ENCODE measurements at places on chromosomes 1 and 21. TPM values are rescaled to one million over a fixed set of nuclear protein-coding genes. Genes with fewer than 3 reads are reported as not detected.

DNA sequence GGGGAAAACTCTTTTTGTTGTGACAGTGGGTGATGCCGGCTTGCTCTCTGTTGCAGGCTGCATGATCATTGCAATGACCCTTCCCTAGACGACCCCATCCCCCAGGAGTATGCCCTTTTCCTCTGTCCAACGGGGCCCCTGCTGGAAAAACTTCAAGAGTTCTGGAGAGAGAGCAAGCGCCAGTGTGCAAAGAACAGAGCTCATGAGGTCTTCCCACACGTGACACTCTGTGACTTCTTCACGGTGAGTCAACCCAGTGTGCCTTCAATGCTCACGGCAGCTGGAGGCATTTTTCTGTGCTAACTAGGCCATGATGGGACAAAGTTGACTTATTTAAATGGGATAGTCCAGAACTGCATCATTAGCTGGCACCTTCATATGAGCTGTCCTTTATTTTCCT is 5.7 kb downstream of the UBASH3A start:
- H3K4me3 ChIP-seq, result peak overlapping the region; percentile 17
- H3K27me3 ChIP-seq, result no peaks in the 10 kb centered on the region
- H3K36me3 ChIP-seq, result peaks cover 57% of the 10 kb centered on the region
- no peak for DNase-seq

- H3K36me3 ChIP-seq, result peaks cover 77% of the 10 kb centered on the region
- no peak overlapping the region for H3K4me3 ChIP-seq
- H3K4me1 ChIP-seq, result peaks cover 14% of the 10 kb centered on the region
- no peaks in the 10 kb centered on the region for H3K27me3 ChIP-seq
Observed at GRCh38 chr1:116397728-116398127, 24.7 kb downstream of the ATP1A1 start.

DNA sequence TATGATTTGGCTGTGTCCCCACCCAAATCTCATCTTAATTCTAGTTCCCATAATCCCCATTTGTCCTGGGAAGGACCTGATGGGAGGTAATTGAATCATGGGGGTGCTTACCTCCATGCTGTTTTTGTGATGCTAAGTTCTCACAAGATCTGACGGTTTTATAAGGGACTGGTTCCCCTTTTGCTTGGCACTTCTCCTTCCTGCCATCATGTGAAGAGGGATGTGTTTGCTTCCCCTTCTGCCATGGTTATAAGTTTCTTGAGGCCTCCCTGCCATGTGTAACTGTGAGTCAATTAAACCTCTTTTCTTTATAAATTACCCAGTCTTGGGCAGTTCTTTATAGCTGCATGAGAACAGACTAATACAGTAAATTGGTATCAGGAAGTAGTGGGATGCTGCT is 114.1 kb downstream of the ZNF648 start:
- no peak overlapping the region for H3K4me3 ChIP-seq
- DNase-seq, result no peak
- H3K4me1 ChIP-seq, result no peaks in the 10 kb centered on the region
- no peaks in the 10 kb centered on the region for H3K36me3 ChIP-seq

DNA sequence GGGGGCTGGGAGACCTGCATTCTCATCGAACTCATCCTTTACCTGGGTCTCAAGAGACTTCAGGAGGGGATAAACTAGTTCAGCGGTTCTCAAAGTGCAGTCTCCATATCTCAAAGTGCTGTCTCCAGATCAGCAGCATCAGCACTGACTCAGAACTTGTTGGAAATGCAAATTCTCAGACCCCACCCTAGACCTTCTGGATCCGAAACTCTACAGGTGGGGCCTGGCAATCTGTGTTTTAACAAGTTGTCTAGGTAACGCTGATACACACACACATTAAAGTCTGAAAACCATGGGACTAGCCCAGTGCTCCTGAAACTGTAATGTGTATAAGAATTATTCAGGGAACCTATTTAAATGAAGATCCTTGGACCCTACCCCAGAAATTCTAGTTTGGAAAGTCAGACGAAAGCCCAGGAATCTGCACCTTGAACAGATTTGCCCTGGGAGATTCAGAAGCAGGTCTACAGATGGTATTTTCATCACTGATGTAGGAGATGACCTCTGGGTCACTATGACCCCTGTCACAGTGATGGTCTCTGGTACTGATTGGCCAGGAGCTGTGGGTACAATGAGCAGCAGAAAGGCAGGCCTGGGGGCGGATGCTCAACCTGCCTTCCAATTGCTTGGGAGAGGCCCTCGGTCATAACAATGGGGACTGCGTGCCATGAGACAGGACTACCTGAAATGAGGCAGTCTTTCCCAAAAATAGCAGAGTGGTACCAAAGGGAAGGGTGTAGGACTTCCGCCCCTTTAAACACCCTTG is 127.2 kb downstream of the FAM78B start:
- H3K27ac ChIP-seq, result no peak overlapping the region
- H3K4me3 ChIP-seq, result no peak overlapping the region
- no peak for DNase-seq
- H3K27me3 ChIP-seq, result peaks cover 3% of the 10 kb centered on the region
- no peaks in the 10 kb centered on the region for H3K36me3 ChIP-seq
- no peaks in the 10 kb centered on the region for H3K4me1 ChIP-seq

FCER1G gene
- 0.93 TPM for total RNA-seq

DNA sequence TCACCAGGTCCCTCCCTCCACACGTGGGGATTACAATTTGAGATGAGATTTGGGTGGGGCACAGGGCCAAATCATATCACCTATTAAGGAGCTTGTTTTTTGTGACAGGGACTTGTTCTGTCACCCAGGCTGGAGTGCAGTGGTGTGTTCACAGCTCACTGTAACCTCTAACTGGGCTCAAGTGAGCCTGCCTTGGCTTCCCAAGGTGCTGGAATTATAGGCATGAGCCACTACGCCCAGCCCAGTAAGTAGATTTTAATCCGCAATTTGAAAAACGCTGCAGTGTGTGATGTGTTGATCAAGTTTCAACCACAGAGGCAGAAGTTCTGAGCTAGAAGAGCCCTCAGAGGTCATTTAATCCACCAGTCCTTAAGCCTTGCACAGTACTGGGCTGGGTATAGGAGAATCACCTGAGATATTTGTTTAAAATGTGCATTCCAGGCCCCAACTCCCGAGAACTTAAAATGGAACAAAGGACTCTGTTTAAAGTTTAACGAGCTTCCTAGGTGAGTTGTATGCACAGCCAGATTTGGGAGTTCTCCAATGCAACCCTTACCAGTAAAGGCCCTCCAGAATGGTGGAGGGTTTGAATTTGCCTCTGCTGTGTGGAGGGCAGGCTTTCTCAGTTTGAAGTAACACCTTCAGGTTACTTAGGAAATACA is 13.4 kb downstream of the RPL11 start:
- peaks cover 22% of the 10 kb centered on the region for H3K36me3 ChIP-seq
- H3K27me3 ChIP-seq, result no peaks in the 10 kb centered on the region
- H3K27ac ChIP-seq, result no peak overlapping the region
- DNase-seq, result no peak
- H3K4me1 ChIP-seq, result peaks cover 15% of the 10 kb centered on the region
- no peak overlapping the region for H3K4me3 ChIP-seq

DNA sequence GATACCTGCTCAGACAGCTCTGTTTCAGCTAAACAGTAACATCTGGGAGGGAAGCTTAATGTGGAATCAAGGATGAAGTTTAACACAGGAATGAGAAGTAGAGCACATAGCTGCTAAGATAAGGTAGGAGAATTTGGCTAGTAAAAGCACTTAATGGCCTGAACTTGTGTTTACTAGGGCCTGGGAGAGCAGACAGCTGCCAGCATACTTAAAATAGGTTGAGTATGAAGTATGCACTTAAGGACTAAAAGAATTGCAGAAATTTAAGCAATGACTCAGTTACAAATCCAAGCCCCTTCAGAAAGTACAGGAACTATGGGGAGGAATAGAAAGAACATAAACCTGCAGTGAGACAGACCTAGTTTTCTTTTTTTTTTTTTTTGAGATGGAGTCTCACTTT is 53.0 kb downstream of the BACH1 start:
- peaks cover 22% of the 10 kb centered on the region for H3K36me3 ChIP-seq
- no peak for DNase-seq
- H3K27ac ChIP-seq, result no peak overlapping the region
- H3K4me3 ChIP-seq, result no peak overlapping the region
- no peaks in the 10 kb centered on the region for H3K27me3 ChIP-seq
- H3K4me1 ChIP-seq, result peaks cover 21% of the 10 kb centered on the region

PKP1 gene
- not detected for total RNA-seq

DNA sequence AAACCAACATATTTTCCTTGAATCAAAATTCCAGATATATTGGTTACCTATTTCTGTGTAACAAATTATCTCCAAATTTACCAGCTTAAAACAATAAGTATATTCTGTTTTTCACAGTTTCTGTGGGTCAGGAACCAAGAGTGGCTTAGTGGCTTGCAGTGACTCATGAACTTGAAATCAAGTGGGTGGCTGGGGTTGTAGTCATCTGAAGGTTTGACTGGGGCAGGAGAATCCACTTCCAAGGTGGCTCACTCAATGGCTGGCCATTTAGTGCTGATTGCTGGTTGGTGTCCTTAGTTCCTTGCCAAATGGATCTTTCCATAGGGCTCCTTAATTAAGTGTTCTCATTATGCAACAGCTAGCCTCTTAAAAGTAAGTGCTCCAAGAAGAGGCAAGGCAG is 43.8 kb downstream of the ALG14 start:
- no peaks in the 10 kb centered on the region for H3K4me1 ChIP-seq
- H3K27ac ChIP-seq, result no peak overlapping the region
- no peaks in the 10 kb centered on the region for H3K27me3 ChIP-seq
- no peak for DNase-seq

- H3K4me1 ChIP-seq, result peaks cover 13% of the 10 kb centered on the region
- peak; percentile 58 for DNase-seq
Observed at GRCh38 chr1:159854693-159855192, 7.7 kb downstream of the VSIG8 start.

DNA sequence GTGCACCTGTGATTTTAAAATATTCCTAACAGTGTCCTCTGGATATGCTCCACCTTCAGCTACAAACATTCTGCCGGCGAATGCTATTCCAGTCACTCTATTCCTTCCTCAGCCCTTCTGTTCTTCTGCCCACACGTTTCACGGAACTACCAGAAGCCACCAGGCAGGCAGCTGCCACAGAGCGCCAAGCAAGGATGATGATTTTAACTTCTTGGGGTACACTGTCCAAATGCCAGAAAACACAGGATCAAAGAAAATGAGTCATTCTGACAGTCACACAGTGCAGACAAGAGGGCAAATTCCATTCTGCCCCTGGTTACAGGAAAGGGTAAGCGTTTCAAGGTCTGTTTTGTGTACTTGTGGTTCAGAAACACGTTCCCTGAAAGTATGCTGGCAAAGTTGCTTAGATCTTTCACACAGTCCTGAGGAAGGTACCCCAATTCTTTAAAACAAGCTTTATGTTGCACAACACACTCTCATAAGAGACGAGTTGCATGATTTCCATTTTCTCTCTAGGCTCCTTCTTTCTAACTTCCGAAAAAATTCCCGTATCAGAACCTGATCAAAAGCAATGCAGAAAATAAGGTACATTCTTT is 508.3 kb upstream of the PKN2 start:
- no peak overlapping the region for H3K27ac ChIP-seq
- H3K4me1 ChIP-seq, result no peaks in the 10 kb centered on the region
- no peak for DNase-seq
- no peak overlapping the region for H3K4me3 ChIP-seq
- no peaks in the 10 kb centered on the region for H3K36me3 ChIP-seq
- peaks cover 2% of the 10 kb centered on the region for H3K27me3 ChIP-seq

- no peak overlapping the region for H3K4me3 ChIP-seq
- no peak overlapping the region for H3K27ac ChIP-seq
- no peak for DNase-seq
- H3K4me1 ChIP-seq, result no peaks in the 10 kb centered on the region
- peaks cover 19% of the 10 kb centered on the region for H3K27me3 ChIP-seq
Observed at GRCh38 chr1:170594066-170594626, 62.2 kb downstream of the GORAB start.

DNA sequence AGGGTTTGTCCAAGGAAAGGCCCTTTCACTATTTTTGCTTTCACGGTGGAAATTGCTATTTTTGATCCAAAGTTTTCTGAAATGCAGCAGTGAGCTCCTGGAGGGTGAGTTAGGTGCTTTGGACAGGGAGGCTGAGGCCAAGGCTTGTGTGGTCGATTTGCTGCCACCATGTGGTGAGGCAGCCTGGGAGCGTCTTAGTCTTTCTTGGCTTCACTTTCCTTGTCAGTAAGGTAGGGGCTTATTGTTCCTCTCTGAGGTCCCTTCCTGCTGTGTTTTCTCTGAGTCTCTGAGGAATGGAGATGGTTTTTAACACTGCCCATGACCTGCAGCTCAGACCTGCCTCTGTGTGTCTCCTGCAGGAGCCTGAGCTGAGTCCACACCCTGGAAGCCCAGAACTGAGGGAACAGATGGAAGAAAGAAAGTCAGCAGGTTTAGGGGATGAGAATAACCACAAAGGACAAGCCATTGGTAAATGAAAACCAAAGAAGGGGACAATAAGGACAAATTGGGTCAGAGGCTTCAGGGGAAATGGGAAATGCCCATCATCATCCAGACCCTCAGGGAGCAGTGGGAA is 20.1 kb upstream of the S100A10 start:
- H3K4me3 ChIP-seq, result no peak overlapping the region
- peaks cover 7% of the 10 kb centered on the region for H3K4me1 ChIP-seq
- H3K36me3 ChIP-seq, result peaks cover 2% of the 10 kb centered on the region
- H3K27ac ChIP-seq, result no peak overlapping the region
- DNase-seq, result peak; percentile 42

NLRP3 gene
- not detected for total RNA-seq

- H3K4me1 ChIP-seq, result no peaks in the 10 kb centered on the region
- no peak for DNase-seq
- H3K4me3 ChIP-seq, result no peak overlapping the region
Observed at GRCh38 chr1:176799327-176799726, 336.4 kb downstream of the PAPPA2 start.

- peaks cover 28% of the 10 kb centered on the region for H3K36me3 ChIP-seq
- no peak for DNase-seq
- H3K4me3 ChIP-seq, result no peak overlapping the region
- H3K4me1 ChIP-seq, result peaks cover 67% of the 10 kb centered on the region
- no peaks in the 10 kb centered on the region for H3K27me3 ChIP-seq
Observed at GRCh38 chr1:27427329-27427728, 34.9 kb downstream of the GPR3 start.

OXCT2 gene
- total RNA-seq, result 1.6 TPM

SERPINC1 gene
- not detected for total RNA-seq

GRCh38 chr1:116379057-116379630 is 6.1 kb downstream of the ATP1A1 start:
- H3K27me3 ChIP-seq, result no peaks in the 10 kb centered on the region
- peaks cover 29% of the 10 kb centered on the region for H3K36me3 ChIP-seq
- DNase-seq, result no peak
- H3K4me1 ChIP-seq, result peaks cover 89% of the 10 kb centered on the region
- no peak overlapping the region for H3K4me3 ChIP-seq
- H3K27ac ChIP-seq, result no peak overlapping the region

GRCh38 chr1:160005070-160005469 is 26.7 kb downstream of the PIGM start:
- no peak overlapping the region for H3K27ac ChIP-seq
- no peak for DNase-seq
- peaks cover 21% of the 10 kb centered on the region for H3K27me3 ChIP-seq
- no peak overlapping the region for H3K4me3 ChIP-seq

DNA sequence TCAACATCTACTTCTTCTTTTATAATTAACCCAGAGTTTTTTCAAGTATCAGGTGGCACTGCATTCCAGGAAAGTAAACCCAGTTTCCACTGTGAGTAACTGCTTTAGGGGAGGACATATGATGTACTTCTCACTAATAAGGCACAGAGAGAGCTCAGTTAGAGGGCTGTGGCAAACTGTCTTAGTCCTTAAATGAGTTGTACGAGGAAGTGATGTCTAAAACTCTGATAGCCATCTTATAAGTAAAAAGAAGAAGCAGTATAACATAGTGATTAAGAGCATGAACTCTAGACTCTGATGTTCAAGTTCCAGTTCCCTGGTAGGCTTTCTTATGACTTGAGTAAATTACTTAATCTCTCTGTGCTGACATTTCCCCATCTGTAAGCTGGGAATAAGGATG is 58.7 kb upstream of the PTGS2 start:
- peak overlapping the region; percentile 61 for H3K27ac ChIP-seq
- peak overlapping the region; percentile 23 for H3K4me3 ChIP-seq
- peaks cover 30% of the 10 kb centered on the region for H3K4me1 ChIP-seq
- peaks cover 2% of the 10 kb centered on the region for H3K27me3 ChIP-seq
- no peaks in the 10 kb centered on the region for H3K36me3 ChIP-seq
- DNase-seq, result peak; percentile 6
